ENCODE measurements at places on chromosomes 5 and 9.
A peak's percentile ranks its signal among the peaks of the same experiment; 100 is the strongest.

- DNase-seq, result no peak
These were observed 69.8 kb downstream of the ZNF474 start for GRCh38 chr5:122199146-122199545.

DNA sequence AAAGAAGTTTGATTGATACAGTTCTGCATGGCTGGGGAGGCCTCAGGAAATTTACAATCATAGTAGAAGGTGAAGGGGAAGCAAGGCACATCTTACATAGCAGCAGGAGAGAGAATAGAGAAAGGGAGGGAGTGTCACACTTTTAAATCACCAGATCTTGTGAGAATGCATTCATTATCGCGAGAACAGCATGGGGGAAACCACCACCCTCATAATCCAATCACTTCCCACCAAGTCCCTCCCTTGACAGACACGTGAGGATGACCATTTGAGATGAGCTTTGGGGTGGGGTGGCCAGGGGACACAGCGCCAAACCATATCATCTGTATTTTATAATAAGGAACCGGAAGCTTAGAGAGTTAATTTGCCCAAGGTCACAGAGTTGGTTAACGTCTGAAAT is 13.7 kb upstream of the FOCAD start:
- no peak for DNase-seq

DNA sequence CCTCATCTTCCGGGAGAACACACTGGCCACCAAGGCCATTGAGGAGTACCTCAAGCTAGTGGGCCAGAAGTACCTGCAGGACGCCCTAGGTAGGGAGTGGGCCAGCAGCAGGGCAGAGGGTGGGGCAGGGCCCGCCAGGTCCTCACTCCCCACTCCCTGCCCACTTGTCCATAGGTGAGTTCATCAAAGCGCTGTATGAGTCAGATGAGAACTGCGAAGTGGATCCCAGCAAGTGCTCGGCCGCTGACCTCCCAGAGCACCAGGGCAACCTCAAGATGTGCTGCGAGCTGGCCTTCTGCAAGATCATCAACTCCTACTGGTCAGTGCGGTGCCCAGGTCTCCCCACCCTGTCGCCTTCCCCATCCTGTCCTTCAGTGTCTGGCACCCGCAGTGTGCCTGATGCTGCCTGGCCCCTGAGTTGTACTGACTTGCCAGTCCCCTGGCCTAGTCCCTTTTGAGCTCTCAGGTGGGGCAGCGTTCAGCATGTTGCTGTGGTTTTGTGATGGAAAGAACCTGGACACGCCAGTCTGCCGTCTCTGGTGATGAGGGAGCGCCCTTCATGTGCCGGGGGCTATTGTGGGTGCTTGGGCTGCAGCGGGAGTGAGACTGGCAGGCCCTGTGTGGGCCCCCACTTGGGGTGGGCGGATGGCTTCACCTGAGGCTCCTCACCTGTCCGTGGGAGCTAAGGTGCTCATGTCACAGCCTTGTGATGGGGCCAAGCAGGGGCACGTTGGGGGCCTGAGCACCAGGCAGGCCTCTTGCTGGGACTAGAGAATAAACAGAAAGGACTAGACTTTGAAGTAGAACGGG is 112.3 kb downstream of the DAB2IP start:
- no peak for DNase-seq

DNA sequence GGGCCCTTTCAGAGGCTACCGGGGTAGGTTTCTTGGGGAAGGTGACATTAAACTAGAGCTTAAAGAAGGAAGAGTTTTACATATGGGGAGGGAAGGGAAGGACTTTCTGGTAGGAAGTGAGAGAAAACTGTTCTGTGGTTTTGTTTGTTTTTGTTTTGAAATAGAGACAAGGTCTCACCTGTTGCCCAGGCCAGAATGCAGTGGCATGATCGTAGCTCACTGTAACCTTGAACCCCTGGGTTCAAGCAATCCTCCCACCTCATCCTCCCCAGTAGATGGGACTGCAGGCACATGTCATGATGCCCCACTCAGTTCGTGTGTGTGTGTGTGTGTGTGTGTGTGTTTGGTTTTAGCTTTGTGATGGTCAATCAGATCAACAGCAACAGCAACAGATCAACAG is 37.4 kb upstream of the CNOT6 start:
- DNase-seq, result no peak

DNA sequence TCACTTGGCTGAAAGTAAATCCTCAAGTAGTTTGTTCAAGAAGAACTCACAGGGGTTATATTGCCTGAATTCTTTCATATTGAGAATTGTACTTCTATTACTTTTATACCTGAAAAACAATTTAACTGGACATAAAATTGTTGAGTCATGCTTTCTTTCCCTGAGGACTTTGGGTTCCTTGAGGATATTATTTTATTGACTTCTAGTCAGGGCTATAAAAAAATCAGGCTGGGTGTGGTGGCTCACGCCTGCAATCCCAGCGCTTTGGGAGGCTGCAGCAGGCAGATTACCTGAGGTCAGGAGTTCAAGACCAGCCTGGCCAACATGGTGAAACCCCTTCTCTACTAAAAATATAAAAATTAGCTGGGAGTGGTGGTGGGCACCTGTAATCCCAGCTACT is 17.9 kb upstream of the CDC42SE2 start:
- no peak for DNase-seq

DNA sequence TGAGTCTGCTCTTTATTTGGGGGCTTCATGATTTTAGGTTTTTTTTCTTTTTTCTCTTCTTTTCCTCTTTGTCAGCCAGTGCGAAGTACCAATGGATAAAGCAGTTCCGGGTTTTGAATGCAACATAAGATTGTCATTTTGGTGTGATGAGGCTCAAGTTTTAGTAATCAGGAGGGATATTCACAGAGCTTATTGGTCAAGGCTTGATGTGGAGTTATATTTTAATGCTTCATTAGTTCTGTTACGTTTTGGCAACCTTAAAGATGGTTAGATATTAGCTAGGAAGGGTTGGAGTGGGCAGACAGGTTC is 1.4 kb downstream of the PIK3R1 start:
- DNase-seq, result no peak

GRCh38 chr5:53820119-53820801 is 259.8 kb downstream of the NDUFS4 start:
- no peak for DNase-seq

- DNase-seq, result no peak
These were observed 1.8 kb upstream of the RPL26L1 start for GRCh38 chr5:172957458-172957857.

- no peak for DNase-seq
These were observed 8.2 kb downstream of the OTULIN start for GRCh38 chr5:14672484-14673394.

DNA sequence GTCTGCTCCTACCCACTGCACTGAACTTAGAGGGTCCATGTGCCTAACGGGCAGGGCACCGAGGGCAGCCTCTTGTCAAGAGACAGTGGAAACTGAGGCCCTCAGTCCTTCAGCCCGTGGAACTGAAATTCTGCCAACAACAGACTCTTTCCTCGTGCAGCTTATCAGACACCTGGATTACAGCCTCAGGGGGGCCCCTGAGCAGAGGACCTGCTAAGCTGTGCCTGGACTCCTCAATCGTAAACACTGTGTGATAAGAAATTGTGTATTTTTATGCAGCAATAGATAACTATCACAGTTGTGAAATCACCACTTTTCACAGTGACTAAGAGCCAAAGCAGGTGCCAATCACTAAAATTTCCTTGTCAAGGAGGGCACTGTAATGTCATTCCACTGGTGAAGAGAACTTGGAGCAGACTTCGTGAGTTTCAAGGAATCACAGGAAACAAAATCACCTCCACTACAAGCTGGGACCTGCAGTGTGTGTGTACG is 33.4 kb upstream of the CTSV start:
- no peak for DNase-seq

GRCh38 chr5:15612915-15613635 is 113.1 kb downstream of the FBXL7 start:
- no peak for DNase-seq

- DNase-seq, result peak; percentile 91
These were observed 2.0 kb upstream of the LMX1B start for GRCh38 chr9:126611592-126612325.
